ENCODE measurements at places on chromosomes 4 and X.
A peak's percentile ranks its signal among the peaks of the same experiment; 100 is the strongest.

DNA sequence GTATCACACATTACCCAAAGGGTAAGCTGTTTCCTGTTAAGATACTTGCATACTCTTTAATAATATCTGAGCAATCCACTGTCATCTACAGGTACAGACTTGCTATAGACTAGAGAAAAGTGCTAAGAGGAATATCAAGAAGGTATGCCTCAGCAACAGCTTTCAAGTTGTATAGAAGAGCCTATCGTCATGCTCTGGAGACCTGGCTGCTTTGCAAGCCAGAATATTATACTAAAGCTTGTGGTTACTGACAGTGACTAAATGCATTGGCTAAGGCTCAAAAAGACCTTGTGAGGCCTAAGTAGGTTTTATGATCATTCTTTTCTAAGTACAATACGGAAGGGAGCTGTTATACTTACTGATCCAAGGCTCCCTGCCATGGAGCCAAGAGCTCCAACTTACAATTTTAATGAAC is 11.3 kb downstream of the LAMP2 start:
- no peak for DNase-seq

DNA sequence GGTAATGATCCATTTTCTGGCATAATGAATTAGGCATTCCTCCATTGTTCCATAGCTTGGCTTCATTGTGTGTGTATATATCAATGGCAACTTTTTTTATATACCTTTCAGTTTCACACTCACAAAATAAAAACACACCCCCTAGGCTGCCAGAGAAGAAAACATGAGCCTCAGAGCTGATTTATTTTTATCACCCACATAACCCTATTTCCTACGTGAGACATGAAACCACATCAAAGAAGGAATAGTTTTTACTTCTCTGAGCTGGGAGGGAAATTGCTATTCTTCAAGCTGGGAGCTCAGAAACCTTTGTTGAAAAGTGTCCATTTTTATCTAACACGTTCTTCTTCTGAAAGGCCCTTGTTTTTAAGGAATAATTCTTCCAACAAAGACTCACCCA is 126.7 kb upstream of the RAI2 start:
- DNase-seq = no peak

DNA sequence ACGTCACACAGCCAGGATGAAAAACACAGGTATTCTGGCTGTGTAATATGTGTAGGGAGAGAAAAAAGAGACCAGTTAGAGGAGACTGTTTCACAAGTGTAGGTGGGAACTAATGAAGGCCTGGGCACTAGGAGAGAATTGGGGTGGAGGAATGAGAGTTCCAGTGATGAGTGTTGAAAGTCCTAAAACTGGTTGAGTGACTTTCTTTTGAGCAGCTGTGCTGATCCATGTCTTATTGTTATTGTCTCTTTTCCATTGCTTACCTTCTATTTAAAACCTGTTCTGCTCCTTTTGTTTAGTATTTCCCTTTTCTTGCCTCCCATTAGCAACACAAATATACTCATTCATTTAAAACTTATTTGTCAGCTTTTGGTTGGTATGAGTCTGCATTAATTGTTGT is 88.7 kb downstream of the PDLIM5 start:
- DNase-seq = no peak

DNA sequence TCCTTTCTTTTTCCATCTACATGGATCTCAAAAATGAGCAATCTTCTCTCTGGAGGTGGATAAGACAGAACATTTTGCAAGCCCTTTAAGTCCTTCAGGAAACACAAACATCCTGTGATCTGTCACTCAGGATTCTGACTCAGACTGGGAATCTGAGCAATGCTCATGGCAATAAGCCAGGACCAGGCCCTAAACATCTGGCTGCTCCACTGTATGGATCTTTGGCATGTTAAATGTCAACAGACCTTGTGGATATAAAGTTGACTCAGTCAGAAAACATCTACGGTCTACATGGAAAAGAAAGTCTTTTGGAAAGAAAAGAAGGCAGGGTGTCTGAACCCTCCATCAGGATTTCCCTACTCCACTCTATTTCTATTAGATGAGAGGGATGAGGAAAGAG is 17.8 kb upstream of the CHIC2 start:
- DNase-seq = no peak

DNA sequence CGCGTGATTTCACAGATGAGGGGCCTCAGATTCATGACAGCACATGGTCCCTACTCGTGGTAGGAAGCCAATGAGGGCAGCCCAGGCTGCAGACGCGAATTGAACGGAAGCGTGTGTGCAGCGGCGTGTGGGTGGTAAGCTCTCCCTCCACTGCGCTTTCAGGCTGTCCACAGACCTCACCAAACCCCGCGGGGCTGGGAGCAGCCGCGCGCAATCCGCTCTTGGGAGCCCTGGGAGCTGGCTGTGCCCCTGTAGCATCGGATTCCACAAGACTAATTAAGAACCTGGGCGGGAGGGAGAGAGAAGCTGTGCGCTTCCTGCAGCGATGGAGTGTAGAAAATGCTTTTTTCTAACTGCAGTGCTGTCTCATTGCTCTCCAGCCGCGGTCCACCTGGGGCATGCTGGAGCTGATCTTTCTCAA is 134.9 kb downstream of the STOX2 start:
- DNase-seq = no peak

DNA sequence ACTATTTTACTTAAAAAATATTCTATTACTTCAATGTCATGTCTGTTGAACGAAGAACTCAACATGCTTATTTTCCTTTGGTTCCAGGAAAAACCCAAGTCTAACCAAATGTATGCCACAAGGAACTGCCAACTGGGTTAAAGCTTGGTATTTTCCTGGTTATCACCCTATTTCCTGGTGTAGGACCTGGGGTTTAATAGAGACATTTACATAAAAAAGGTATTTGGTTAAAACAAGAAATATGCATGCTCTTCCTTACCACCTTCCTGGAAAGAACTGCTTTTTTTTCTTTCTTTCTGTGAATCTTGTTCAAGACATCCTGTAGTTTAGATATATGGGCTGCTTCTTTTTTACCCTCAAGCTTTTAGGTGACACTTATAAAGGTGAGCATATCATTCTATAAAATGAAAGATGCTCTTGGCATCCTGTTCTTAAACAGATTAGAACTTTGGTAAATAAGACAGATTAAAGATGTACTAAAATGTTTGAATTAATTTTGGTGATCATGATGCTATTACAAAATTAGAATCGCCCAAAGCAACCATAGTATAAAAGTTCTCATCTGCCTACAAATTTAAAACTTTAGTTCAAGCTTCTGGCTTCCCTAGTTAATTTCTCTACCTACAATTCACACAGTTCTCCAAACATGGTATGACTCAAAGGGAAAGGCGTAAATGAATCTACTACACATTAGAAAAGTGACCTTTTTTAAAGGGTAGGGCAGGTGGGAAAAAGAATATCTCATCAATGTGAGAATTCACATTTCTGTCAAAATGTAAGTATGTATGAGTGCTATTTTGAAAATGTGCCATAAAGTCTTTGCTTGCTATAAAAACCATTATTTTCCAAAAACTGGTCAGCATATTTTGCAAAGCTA is 103.5 kb downstream of the CNOT6L start:
- no peak for DNase-seq

DNA sequence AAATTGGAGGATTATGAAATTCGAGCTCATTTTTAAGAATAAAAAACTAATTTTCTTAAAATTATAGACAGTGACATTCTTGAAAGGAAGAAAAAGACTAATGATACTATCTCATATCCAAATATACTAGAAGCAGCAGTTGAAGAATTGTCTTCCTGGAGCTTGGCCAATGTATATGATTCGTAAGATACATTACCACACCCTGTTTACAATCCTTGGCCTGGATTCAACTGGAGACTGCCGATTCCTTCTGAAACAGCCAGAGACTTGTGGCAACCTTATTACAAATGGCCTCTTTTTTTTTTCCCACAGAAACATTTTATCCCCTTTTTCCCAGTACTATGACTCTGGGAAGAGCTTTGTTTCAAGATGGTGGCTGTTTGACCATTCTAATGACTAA is 571.2 kb upstream of the FAT1 start:
- no peak for DNase-seq

DNA sequence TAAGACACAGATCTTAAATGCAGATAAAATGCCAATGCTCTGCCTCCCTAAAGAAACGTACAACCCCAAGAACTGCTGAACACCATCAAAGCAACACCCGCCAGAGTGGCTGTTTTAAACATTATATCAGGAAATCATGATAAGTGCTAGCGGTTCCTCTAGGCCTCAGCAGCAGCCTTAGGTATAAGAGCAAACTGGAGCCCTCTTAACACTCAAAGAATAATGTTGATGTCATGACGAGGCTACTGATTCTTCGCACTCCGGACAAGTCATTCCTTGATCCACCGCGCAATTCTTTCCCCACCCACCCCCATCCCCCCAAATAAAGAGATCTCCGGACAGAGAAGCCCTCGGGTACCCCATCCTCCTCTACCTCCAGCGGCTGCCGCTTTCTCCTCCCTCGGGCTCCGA is 507 bp downstream of the LIN54 start:
- DNase-seq = no peak

- no peak for DNase-seq
Measured at GRCh38 chrX:134632355-134632754, 25.9 kb downstream of the PLAC1 start.

- DNase-seq = no peak
Measured at GRCh38 chr4:114103908-114104307, 124.5 kb upstream of the ARSJ start.

DNA sequence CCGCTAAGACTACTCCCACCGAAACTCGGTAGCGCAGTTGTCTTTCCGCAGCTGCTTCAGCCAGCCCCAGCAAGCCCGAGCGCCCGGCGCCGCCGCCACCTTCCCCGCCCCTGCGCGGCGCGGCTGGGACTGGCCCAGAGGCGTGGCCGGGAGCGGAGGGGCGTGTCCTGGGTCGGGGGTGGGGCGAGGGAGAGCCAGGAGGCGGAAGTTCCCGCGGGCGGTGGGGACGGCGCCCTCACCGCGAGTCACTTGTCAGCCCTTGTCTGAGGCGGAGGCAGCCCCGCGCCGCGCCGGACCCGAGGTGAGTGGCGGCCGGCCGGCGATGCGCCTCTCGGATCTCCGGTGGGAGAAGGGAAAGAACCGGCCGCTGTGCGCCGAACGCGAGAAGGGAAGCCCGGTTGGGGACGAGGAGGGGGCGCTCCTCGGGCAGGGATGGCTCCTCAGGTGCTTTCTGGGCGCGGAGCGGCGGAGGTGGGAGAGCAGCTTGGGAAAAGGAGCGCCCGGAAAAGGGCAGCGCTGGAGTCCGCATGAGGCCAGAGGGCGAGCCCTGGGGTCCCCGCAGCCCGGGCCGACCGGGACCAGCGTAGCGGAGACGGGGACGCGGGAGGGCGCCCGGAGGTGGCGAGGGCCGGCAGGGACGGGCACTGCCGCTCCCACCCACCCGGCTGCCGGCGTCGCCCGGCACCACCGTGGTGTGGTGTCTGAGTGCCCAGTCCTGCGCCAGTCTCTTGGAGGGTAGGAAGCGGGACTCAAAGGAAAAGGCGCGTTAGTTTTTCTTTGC is at the start of gene PDLIM5:
PDLIM5 (plus strand) TSS at position 248 of the 781 bp plus-strand sequence. CDS start 3,347 bp downstream, outside the sequence.
- peak; percentile 88 for DNase-seq

- no peak for DNase-seq
Measured at GRCh38 chrX:151030845-151031244, 47.7 kb downstream of the HMGB3 start.

- peak; percentile 36 for DNase-seq
Measured at GRCh38 chr4:152045807-152046571, 285.2 kb upstream of the GATB start.

GRCh38 chr4:110025718-110026117 is 113.0 kb downstream of the EGF start:
- DNase-seq = no peak

GRCh38 chr4:4559596-4559995 is 17.7 kb upstream of the STX18 start:
- no peak for DNase-seq

- DNase-seq = no peak
Measured at GRCh38 chrX:55123900-55124299, 35.1 kb downstream of the PAGE2 start.

GRCh38 chr4:84384801-84385200 is 114.3 kb downstream of the NKX6-1 start:
- no peak for DNase-seq

GRCh38 chr4:77699731-77700210 is 94.2 kb downstream of the CXCL13 start:
- DNase-seq = no peak

GRCh38 chr4:87677731-87678130 is 27.7 kb downstream of the DMP1 start:
- no peak for DNase-seq

DNA sequence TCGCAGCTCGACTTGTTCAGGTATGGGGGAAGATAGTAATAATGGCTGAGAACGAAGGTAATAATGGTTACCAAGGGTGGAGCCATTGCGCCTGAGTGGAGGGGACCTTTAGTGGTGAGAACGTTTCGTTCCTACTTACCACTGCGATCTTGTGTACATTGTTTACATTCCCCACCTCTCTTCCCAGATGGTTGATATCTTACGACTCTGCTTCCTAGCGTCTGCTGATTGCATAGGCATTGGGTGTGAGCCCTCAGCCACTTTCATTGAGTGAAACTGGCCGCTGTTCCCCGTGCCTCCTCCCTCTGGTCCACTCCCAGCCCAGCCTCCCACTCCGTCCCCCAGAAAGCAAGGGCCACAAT is 850 bp downstream of the IGBP1 start:
- DNase-seq = peak; percentile 29

- no peak for DNase-seq
Measured at GRCh38 chr4:166146806-166147540, 273.9 kb downstream of the TLL1 start.

DNA sequence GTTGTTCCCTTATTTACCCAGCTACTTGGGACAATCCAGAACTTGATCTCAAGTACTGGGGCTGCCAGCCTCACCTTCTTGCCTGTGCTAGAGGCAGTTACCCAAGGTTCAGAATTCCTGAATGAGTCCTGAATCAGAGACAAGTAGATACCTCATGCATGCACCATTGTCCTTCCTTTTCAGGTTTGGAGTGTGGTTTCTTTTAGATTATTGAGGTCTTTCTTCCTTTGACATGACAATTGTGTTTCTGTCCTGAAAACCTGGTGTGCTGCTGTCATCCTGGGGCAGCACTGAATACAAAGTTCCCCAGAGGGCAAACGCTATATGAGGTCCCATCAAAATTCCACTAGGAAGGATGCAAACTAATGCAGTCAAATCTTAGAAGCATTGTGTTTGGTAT is 3.5 kb downstream of the CXCL2 start:
- DNase-seq = no peak

DNA sequence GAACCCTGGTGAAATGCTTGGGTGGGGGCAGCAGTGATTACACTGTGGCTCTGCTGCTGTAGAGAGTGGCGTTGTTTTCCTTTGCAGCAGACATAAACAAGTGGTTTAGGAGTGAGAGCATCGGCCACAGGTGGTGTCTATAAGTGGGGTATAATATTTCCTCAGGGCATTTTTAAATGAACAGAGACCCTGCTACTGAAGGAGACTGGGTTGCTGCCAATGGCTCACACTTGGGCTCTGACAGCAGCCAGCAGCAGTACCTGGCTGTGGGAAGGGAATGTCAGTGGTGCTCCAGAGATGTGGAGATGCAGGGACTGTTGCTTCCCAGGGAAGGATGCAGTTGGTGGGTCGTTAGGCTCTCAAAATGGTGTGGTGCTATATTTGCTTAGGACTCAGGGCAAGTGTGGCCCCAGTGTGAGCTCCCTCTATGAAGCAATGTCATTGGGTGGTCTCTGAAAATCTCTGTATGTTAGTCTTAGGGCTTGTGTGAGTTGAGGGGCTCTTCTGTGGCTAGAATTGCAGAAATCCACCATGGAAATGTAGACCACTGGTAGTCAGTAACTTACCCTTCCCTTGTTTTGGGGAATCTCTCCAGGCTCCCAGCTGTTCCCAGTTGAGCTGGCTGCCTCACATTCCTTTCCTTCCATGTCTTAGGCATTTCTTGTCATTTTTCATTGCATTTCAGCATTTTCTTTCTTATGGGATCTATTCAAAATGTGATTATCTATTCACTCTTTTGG is 1023.0 kb upstream of the GRID2 start:
- no peak for DNase-seq

- DNase-seq = no peak
Measured at GRCh38 chr4:130722361-130722760, 1626.4 kb downstream of the C4orf33 start.

Measured in activated CD4-positive, CD25-positive, alpha-beta regulatory T cell treated with anti-CD3 and anti-CD28 coated beads, Interleukin-2, amount 50 U/mL, for 72 hours (primary cell).